ENCODE measurements at places on chromosomes 4 and X.

- no peak for DNase-seq
Observed at GRCh38 chr4:3369781-3370674, 71.7 kb upstream of the HGFAC start.

- no peak for DNase-seq
Observed at GRCh38 chrX:105645667-105646357, 176.5 kb upstream of the NRK start.

- DNase-seq: peak; percentile 48
Observed at GRCh38 chr4:98626350-98626749, 32.1 kb downstream of the TSPAN5 start.

DNA sequence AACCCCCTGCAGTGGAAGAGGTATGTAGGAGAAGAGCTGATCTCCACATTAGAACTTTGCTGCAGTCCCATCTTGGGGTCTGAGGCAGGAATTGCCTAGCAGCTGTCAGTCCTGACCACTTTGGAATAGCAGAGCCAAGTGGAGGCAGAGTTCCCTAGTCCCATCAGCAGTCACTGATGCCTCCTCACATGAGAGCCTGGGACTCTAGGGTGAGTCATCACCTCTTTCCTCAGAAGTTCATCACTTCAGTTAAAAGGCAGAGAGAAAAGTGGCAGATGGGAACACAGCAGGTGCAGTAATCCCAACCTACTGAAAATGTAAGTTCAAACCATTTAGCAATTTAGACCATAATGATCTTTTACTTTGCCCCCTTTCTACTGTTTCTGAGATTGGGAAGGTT, 73.9 kb upstream of the MED14 start:
- no peak for DNase-seq

DNA sequence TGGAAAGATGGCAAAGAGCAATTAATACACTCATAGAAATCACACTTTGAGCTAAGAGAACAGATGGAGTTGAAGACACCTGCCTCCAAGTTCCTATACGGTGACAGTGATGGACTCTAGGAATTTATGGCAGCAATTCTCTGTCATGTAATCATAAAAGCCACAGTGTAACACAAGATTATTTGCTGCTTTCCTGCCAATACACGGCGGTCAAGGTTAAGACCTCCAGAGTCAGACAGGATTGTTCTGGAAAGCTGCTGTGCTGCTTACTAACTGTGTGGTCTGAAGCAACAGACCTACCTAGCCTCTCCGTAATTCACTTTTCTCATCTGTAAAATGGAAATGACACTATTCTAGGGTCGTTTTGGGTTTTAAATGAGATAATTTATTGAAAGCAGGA, 14.6 kb upstream of the KIT start:
- no peak for DNase-seq

- DNase-seq: no peak
Observed at GRCh38 chr4:181849472-181849871, 393.7 kb upstream of the TENM3 start.

DNA sequence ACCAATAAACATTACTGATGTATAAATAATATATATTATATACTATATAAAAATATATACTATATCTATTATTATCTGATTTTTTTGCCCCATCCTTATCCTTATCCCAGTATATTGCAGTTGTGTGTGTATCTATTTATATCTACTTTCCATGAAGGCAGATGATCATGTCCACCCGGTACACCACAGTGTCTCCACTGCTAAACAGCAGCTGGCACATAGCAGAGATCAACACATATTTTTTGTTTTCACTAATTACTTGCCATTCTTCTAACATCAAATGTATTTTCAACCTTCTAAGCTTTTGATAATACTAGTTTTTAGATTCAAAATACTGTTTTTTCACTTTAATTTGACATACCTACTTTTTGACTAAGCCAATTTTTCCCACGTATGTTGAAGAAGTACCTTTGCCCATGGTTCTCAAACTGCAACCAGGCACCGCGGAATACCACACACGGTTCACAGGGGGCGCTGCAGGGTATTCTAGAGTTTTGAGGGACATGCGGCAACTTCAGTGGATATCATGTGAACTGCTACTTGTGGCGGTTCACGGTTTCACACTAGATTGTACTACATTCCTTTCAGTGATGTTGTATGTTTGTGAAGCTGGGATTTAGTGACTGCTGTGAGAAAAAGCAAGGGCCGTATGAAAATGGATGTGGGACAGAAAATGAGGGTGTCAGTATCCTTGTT, 182.5 kb upstream of the NPY2R start:
- DNase-seq: no peak

GRCh38 chrX:101659601-101660063, at the start of gene ARMCX2:
Gene ARMCX2 (minus strand): TSS chrX:101659850. CDS start chrX:101657588, 2,262 bp downstream.
- peak; percentile 41 for DNase-seq

- DNase-seq: no peak
Observed at GRCh38 chrX:17519358-17519757, 144.4 kb downstream of the NHS start.

Measured in Caki2 (cell line).